ENCODE measurements at places on chromosomes 13 and 19.

DNA sequence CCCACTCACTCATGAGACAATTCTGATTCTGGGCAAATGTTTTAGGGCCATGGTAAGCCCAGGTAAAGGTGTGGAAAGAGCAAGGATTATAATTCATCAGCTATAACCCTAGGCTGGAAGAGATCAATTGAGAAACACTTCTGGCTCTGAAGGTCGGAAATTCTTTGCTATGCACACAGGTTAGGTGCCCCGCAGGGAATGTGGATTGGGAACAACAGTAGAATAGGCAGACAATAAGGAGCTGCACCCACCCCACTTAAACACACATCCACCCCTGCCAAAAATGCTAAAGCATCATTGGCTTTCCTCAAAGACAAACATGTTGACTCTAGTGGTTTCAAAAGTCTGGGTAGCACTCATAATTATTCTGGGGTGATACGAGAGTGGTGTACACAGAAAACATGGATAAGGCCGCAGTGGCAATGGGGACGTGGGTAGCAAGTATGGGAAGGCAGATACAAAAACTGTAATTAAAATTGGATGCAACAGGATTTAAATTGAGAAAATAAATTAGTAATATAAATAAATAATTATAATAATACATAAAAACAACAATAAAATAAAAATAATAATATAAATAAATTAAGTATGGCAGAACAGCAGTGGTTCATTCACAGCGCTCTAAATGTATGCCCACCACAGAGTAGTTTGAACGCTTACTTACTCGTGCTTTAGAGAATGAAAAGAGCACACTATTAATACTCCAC lies 8.6 kb downstream of the EFNB2 start:
- no peak for DNase-seq

DNA sequence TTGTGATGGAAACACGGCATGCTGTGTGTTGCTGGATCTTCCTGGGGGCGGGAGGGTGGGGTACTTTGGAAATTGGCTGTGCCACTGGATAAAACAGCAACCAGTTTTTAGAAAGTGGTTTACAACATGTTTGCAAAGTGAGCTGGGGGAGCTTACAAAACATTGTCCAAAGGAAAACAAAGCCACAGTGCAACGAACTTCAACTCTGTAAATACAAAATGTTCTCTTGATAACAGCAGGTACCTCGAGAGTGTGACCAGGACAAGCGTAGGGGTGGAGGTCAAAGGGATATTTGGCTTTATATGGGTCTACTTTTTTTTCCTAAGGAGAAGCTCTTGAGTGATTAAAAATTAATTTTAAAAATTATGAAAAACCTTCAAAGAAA lies 2.5 kb downstream of the IGSF23 start:
- DNase-seq = no peak

DNA sequence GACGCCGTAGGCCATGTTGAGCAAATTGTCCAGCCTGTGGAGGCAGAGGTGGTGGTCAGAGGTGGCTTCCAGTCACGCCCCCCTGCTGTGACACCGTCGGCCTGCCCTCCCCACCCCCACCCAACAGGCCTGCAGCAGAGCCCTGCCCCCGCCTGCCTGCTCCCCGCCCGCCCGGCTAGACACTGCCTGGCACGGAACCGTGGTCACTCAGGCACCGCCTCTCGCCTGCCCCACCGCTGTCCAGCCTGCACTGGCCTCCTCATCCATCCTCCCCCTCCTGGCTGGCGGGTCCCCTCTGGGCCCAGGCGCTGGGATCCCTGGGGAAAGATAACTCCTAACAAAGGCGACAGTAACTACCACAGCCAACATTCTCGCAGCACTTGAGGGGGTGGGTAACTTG lies 21.7 kb downstream of the PRKCSH start:
- no peak for DNase-seq

DNA sequence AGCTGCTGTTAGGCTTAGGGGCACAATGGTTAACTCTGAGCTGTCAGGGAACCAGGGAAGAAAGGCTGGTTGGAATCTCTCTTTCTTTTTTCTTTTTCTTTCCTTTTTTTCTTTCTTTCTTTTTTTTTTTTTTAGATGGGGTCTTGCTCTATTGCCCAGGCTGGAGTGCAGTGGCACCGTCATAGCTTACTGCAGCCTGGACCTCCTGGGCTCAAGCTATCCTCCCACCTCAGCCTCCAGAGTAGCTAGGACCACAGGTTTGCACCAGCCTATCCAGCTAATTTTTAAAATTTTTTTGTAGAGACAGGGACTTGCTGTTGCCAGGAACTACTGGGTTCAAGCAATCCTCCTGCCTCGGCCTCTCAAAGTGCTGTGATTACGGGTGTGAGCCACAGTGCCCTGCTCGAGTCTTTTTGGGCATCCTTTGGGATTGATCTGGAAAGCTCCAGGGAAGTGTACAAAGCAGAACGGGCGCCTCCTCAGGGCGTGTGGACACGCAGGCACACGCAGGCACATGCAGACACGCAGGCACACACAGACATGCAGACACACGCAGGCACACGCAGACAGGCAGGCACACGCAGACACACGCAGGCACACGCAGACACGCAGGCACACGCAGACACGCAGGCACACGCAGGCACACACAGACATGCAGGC lies 99.2 kb downstream of the GADD45B start:
- no peak for DNase-seq

DNA sequence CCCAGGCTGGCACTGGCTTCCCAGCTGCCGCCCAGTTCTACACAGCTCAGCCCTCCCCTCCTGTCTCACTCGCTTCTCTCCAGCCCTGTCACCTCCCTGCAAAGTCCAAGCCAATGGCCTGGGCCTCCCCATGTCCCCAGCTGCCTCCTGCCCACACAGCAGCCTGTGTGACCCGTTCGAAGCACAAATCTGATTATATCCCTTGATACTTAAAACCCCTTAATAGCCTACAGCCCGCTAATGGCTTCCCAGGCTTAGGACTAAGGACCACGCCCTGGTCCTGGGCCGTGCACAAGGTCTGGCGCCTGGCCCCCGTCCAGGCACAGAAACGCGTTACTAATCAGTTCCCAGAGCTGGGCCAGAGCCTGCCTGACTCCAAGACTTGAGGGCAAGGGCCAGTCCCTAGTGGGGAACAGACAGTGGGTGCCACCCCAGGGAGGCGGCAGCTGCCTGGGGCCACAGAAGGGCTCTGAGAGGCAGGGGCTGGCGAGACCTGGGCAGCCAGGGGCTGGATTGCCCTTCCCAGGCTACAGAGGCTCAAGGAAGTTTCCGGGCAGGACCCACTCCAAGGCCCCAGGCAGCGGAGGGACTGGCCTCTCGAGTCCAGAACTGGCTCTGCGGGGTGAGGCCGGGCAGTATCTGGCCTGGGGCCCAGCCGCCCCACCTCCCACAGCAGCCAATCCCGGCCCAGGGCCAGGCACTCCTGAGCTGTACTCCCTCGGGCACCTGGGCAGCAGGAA lies 10.4 kb downstream of the XAB2 start:
- no peak for DNase-seq

GRCh38 chr13:41402691-41403511 lies 54.4 kb upstream of the RGCC start:
- no peak for DNase-seq

- DNase-seq = peak; percentile 1
These were observed 1.2 kb downstream of the TBC1D4 start for GRCh38 chr13:75480671-75481175.

GRCh38 chr13:112995395-112996191 lies 26.6 kb downstream of the MCF2L start:
- no peak for DNase-seq

- DNase-seq = no peak
These were observed 29.9 kb downstream of the UCHL3 start for GRCh38 chr13:75579529-75579928.

DNA sequence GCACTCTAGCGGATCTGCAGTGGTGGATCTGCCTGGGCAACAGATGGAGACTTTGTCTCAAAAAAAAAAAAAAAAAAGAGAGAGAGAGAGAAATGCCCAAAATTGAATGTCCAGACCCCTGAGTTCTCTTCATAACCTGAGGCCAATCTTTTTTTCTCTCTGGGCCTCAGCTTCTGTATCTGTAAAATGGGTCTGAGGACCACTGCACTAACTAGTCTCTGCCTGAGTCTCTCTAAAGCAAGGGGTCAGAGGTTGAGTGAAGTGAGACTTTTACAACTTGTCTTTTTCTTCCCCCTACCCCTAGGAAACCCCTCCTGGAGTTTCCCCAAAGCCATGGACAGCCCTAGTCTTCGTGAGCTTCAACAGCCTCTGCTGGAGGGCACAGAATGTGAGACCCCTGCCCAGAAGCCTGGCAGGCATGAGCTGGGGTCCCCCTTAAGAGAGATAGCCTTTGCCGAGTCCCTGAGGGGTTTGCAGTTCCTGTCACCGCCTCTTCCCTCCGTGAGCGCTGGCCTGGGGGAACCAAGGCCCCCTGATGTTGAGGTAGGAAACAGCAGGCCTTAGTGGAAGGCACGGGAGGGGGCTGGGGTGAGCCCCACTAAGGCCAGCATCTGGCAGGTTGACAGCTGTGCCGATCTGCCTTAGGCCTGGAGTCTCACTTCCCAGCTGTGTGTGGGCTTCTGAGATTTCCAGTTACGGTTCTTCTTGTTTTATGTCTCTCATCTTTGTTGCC lies 1.8 kb downstream of the TMEM91 start:
- no peak for DNase-seq

DNA sequence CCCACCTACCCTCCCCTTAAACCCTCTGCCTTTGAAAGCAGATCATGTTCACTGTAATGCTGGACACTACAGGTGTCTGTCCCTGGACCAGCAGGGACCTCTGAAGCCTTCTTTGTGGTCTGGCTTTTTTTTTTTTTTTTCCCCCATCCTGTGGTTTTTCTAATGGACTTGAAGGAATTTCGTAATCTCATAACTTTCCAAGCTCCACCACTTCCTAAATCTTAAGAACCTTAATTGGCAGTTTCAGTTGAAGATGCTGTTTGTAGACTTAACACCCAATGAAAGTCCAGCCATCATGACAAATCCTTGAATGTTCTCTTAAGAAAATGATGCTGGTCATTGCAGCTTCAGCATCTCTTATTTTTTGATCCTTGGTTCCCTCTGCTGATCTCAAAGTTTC lies 45.0 kb upstream of the LRCH1 start:
- no peak for DNase-seq

DNA sequence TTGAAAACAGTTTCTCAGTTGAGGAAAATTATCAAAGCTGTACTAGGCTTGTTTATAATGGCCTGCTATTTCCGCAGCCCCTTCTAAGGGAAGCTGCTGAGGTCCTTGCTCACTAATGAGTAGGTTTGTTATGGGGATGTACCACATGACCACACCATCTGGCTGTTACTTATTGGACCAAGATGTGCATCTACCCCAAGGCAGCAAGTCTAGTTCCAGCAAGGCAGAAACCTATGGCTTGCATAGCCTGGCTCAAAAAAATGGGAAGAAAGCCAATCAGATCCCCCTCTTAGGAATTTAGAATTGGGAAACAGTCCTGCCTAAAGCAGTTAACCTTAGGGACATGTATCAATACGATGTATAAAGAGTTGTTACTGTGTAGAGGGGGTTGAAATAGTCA lies 186.5 kb upstream of the SPRY2 start:
- no peak for DNase-seq

GRCh38 chr19:18999896-19000620 lies 33.3 kb downstream of the SUGP2 start:
- no peak for DNase-seq

All from stimulated activated CD4-positive, alpha-beta T cell treated with anti-CD3 and anti-CD28 coated beads, Interleukin-2, amount 100 ng/mL, for 48 hours (primary cell).